ENCODE measurements at places on chromosomes 11 and 22.

DNA sequence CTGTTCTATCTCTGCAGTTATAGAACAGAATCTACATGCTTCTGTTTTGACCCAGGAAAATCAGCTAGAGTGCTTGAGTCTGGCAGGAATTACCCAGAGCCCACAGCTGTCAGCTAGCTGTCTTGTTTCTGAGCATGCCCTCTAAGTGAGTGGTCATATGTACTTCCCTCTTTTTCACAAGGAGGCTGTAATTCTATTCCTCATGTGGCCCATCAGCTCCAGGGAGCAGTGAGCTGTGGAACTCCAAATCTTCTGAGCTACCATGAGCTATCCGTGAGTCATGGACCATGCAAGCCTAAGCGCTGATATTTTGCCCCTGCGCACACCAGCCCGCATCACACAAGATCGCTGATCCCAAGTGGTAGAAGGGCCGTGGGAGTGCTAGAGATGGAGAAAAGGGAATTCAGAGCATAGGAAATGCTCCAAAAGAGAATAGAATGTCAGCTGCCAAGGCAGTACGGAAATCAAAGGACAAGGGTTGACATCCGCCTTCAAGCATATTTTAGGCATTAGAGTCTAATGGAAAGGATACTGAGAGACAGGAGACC is 5.4 kb downstream of the FJX1 start:
- DNase-seq, result peak; percentile 83
- peak overlapping the region; percentile 89 for H3K27ac ChIP-seq
- peaks cover 13% of the 10 kb centered on the region for H3K4me1 ChIP-seq
- no peaks in the 10 kb centered on the region for H3K36me3 ChIP-seq

DNA sequence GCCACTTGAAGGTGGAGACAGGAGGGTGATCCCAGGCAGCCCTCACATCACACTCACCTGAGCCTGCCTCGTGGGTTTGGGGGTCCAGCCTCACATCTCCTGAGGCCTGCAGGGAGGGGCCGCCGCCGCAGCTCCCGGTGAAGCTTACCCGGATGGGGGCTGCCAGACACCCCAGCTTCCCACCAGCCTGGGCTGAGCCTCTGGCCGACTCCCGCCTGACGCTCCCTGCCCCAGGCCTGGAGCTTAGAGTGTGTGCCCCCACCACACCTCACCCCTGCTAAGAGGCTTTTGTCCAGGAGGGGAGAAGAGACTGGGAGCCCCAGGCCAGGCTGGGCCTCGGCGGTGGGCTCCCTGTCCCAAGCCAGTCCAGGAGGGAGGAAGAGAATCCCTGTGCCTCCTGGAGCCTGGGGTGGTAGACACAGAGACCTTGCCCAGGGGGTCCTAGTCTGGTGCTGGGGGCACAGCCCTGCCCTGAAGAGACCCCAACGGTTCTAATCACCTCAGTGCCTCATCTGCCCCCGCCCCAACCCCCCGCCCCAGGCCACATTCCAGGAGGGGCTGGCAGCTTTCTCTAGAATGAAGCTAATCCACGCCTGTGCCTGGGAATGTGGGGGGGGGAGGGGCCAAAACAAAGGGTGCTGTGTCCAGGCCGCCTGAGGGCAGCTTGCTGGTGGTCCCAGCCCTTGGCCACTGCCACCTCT is at the start of gene SLC16A8:
Gene SLC16A8, minus strand, starts transcription at position 254 of the 701 bp plus-strand sequence. CDS start 1,311 bp downstream, outside the sequence.
- DNase-seq, result no peak
- H3K27me3 ChIP-seq, result peaks cover 26% of the 10 kb centered on the region
- H3K4me1 ChIP-seq, result peaks cover 24% of the 10 kb centered on the region
- H3K4me3 ChIP-seq, result no peak within 1 kb of the TSS
- peaks cover 4% of the 10 kb centered on the region for H3K36me3 ChIP-seq

- no peak for DNase-seq
- H3K4me1 ChIP-seq, result peaks cover 11% of the 10 kb centered on the region
- H3K4me3 ChIP-seq, result no peak overlapping the region
- no peaks in the 10 kb centered on the region for H3K36me3 ChIP-seq
- peaks cover 31% of the 10 kb centered on the region for H3K27me3 ChIP-seq
These were observed 58.4 kb downstream of the RTL6 start for GRCh38 chr22:44439356-44440223.

DNA sequence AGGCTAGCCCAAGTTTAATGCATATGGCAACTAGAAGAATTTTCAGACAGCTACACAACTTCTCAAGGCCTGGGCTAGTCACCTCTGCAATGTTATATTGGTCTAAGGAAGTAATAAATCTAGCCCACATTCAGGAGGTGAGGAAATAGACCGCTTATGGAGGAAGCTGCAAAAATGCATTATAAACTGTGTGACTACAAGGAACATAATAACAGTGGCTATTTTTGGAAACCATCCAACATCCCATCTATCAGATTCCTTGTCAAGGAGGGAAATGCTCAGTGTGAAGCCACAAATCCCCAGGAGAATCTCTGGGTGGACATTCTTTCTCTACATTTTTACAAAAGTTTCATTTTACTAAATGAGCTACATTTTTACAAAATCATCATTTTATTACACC is 76.1 kb downstream of the BBOX1 start:
- no peaks in the 10 kb centered on the region for H3K36me3 ChIP-seq
- H3K4me1 ChIP-seq, result no peaks in the 10 kb centered on the region
- H3K4me3 ChIP-seq, result no peak overlapping the region

All from mesenchymal stem cell (in vitro differentiated cells and primary cell).